ENCODE measurements at places on chromosomes 7 and 10.

- DNase-seq: no peak
Measured at GRCh38 chr7:16062269-16062668, 359.1 kb downstream of the CRPPA start.

DNA sequence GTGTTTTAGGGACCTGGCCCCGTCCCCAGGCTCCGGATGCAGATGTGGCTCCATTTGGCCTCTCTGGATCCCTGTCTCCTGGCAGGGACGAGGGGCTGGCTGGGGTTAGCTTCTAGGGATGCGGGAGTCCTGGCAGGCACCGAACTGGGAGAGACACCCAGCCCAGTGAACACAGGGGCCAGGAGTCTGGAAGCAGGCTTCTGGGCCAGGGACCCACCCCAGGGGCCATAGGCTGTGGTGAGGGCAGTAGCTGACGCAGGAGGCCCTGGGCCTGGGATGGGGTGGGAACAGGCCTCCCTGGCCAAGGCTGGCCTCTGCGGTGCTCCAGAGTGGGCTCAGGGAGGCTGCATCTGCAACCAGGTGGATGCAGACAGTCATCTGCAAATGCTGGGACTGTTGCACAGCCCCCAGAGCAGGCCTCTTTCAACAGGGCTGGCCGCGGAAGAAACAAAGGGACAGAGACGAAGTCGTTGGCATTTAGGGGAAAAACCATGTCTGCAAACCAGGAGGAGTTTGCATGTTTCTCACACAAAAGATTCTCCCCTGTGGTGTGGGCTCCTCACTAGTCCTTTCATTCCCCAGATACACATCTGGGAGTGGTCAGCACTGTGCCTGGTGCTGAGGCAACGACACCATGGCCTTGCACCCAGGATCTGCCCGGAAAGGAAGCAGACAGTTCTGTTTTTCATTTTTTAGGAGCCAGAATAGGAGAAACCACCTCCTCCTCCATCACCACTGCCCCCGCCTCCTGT lies 36.4 kb upstream of the ZNF488 start:
- DNase-seq: no peak

DNA sequence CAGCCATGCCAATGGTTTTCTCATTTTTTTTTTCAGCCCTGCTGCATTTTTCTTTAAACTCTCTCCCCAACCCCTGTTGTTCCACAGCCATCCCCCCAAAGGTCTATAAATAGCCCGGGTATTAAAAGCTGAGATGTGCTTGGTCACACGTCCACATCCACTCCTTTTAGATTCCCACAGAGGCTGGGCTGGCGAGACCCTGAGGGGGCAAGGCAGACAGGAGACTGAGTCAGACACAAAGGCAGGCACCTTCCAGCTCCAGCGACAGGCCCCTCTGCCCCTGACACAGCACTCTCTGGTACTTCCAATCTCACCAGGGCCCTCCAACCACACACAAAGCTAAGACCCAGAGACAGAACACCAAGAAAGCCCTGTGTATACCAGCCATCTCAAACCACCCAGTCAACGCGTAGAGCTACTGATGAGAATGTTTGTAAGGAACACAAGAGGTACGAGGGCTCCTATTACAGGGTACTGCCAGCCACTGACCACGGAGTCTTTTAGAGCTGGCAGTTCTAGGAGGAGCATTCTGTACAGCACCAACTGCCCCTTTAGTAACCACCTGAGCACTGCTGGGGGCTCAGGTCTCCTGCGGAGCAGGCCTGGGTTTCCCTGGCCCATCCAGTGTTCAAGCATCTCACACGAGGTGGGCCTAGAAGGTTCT lies 64.2 kb upstream of the DDC start:
- DNase-seq: no peak

DNA sequence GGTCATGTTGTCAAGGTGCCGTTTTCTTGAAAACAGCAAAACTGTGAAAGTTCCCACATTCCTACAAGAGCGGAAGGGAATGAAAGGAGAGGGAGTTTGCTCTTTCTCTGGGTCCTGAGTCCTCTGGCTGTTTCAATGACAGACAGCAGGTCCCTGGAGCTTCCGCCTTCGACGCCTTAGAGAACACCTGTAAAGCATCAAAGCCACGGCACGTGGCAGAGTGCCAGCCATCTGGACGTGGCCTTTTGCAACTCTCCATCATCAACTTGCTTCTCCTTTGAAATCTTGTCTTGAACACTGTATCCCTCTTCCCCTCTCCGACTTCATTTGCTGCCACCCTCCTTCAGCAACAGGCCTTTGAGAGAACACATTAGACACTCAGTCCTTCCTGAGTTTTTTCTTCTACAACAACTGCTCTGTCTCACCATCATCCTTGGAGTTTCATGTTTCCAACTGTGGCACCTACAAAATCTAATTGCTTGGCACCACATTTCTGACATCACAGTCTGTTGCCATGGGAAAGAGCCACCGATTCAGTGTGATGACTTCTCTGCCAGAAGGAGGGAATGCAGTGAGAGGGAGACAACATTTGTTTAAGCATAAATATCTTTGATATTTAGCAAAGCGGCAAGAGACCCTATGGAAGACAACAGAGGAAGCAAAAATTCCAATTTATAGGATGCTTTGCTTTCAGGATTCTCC lies 204.9 kb upstream of the PTER start:
- no peak for DNase-seq

- no peak for DNase-seq
Measured at GRCh38 chr7:131741446-131741845, 185.0 kb upstream of the PODXL start.

- DNase-seq: peak; percentile 83
Measured at GRCh38 chr7:1422512-1423263, 36.6 kb downstream of the MICALL2 start.

GRCh38 chr7:124790645-124791044 lies 25.1 kb upstream of the GPR37 start:
- no peak for DNase-seq

DNA sequence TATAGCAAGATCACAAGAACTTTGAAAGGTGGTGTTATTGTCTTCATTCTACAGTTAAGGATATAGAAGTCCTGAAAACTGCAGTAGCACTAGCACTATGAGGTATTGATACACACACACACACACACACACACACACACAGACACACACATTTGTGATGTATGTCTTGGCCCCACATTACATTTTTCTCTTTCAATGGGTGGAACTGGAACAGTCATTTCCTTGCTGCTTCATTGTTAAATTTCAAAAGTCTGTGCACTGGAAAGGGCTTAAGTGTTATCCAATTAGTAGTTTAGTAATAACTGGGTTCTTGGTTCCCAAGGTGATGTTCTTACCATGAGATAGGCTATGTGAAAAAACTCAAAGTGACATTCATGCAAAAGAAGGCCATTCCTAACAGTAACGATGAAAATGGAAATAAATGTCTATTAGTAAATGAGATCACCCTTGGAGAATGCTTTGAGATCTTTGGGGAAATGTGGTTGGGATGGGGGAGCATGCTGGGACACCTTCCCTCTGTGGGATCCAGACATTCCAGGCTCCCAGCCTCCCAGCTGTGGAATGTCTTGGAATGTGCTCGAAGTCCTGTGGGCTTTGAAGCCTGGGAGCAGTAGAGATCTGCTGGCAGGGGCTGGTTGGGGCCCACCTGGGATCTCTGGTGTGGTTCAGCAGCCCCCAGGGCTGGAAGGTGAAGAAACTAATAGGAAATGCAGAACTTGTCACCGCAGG lies 37.4 kb upstream of the CALD1 start:
- no peak for DNase-seq

- no peak for DNase-seq
Measured at GRCh38 chr10:60291344-60291930, 98.2 kb downstream of the ANK3 start.

GRCh38 chr7:48710995-48711394 lies 213.4 kb upstream of the CDC14C start:
- DNase-seq: no peak

GRCh38 chr10:12757351-12757750 lies 244.2 kb downstream of the CCDC3 start:
- no peak for DNase-seq

- DNase-seq: no peak
Measured at GRCh38 chr10:106132956-106133355, 1031.5 kb downstream of the SORCS1 start.

DNA sequence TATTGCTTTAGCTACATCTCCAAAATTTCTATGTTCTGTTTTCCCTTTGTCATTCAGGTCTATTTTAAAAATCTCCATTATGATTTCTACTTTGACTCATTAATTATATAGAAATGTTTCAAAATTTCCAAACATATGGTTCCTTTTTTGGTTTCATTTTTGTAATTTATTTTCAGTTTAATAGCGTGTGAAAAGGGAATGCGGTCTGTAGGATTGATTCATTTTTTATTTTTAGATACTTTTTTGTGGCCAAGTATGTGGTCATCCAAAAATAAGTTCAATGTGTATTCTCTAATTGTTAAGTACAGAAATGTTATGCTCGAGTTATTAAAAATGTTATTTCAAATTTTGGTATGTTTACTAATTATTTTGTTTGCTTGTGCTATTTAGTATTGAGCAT lies 72.5 kb upstream of the ANKRD1 start:
- no peak for DNase-seq

DNA sequence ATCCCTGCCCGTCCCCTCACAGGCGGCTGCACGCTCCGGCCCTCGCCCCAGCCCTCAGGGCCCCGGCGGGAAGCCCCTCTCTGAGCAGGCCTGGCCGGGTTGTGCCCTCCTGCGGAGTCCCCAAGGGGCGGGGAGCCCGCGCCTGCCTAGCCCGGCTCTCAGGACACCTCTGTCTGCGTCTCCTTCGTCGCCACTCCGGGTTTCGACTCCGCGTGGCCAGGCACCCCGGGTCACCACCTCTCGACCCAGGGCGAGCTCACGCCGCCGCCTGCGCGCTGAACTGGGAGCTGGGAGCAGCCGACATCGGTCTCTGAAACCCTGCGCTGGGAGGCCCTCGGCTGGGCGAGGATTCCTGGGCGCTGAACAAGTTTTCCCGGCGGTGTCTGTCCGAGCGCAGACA lies 6.2 kb upstream of the OGDHL start:
- no peak for DNase-seq

DNA sequence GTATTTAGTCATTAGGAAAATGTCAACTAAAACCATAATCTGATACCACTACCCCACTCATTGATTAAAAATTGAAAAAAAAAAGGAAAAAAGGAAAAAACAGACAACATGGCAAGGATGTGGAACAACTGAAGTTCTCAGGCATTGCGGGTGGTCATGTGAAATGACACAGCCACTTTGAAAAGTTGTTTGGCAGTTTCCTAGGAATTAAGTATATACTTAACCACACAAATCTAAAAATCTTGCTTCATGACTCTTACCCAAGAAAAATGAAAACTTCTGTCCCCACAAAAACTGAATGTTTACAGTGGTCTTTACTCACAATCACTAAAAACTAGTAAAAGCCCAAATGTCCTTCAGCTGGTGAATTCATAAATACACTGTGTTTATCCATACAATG lies 254.5 kb downstream of the AHR start:
- DNase-seq: no peak

DNA sequence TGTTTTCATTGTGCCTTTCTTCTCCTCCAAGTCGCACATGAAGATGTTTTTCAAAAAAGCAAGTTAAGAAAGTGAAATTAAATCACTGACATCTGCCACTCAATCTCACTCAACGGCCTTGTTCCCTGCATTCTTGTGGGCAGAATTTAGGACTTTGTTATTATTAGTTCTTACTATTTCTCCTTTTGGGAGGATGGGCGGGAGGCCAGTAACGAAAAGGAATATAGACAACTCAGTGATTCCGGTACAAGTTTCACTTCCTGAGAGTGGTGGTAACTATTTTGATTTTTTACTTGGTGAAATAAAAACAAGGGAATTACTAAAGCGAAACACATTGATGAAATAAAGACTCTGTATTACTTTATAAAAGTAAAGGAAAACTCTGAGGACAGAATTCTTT lies 231.9 kb upstream of the HABP2 start:
- DNase-seq: no peak

DNA sequence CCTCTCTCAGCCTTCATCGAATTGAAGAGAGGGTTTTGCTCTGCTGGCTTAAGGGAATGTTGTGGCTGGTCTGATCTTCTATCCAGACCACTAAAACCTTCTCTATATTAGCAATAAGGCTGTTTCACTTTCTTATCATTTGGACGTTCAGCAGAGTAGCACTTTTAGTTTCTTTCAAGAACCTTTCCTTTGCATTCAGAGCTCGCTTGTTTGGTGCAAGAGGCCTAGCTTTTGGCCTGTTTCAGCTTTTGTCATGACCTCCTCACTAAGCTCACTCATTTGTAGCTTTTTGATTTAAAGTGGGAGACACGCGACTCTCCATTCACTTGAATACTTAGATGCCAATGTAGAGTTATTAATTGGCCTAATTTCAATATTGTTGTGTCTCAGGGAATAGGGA lies 3.9 kb downstream of the MPP7 start:
- DNase-seq: no peak

- DNase-seq: no peak
Measured at GRCh38 chr10:33301097-33301789, 33.2 kb downstream of the NRP1 start.

GRCh38 chr10:10350050-10350449 lies 667.6 kb upstream of the CELF2 start:
- DNase-seq: no peak

DNA sequence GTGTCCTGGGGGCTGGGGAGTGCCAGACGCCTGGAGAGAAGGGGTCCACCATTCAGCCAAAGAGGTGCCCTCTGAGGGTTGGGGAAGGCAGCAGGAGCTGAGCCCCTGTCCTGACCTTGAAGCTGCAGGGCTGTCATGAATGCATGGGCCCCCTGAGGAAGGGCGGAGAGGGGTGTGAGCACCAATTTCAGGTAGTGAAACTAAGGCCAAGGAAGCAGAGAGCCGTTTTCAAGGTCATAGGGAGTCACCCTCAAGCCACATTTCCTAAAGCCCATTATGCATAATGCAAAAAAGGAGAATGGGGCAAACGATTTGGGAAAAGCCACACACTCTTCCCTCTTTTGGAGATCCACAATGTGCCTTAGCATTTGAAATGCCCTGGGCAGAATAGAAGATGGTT lies 37.2 kb downstream of the FIGNL1 start:
- no peak for DNase-seq

- DNase-seq: no peak
Measured at GRCh38 chr7:7519528-7519927, 16.1 kb downstream of the COL28A1 start.

- DNase-seq: no peak
Measured at GRCh38 chr7:34749446-34749845, 91.4 kb downstream of the NPSR1 start.

Data from NCI-H2081 treated with DMSO at 0.1 percent for 48 hours (cell line).